ENCODE measurements at places on chromosomes 7 and 10. TPM values are rescaled to one million over a fixed set of nuclear protein-coding genes. Genes with fewer than 3 reads are reported as not detected.

- peaks cover 96% of the 10 kb centered on the region for H3K4me1 ChIP-seq
- no peaks in the 10 kb centered on the region for H3K36me3 ChIP-seq
- H3K27me3 ChIP-seq: no peaks in the 10 kb centered on the region
Observed at GRCh38 chr10:86687750-86688149, 19.4 kb downstream of the LDB3 start.

Gene ARHGEF5
- 4.6 TPM for total RNA-seq

DNA sequence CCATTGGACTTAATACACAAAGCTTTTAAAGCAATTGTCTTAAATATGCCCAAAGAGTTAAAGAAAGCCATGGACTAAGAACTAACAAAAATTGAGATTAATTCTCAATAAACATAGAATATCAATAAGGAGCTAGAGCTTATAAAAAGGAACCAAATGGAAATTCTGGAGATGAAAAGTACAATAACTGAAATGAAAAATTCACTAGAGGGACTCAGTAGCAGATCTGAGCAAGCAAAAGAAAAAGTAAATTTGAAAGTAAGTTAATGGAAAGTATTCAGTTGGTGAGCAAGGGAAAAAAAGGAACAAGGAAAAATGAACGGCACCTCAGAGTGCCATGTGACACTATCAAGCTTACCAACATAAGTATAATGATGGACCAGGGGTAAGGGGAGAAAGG lies 209.8 kb downstream of the FZD1 start:
- H3K36me3 ChIP-seq: no peaks in the 10 kb centered on the region
- no peak for DNase-seq
- H3K4me3 ChIP-seq: no peak overlapping the region
- H3K27me3 ChIP-seq: no peaks in the 10 kb centered on the region
- H3K27ac ChIP-seq: no peak overlapping the region

DNA sequence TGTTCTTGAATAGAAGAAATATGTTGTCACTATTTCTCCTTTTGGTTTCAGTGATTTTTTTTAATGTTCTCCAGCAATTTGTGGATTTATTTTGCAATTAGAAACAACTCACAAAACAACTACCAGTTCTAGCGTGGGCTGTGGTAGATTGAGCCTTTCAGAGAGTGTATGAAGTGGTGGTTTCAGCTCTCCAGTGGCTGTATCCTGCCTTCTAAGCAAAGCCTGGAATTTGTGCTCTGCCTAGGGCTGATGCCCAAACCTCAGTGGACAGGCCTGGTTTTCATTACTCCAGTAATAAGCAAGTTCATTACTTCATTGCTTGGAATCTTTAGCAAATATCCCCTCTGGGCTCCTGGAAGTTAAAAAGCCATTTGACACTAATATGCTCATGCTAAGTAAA lies 35.9 kb downstream of the APBB1IP start:
- DNase-seq: no peak
- no peak overlapping the region for H3K27ac ChIP-seq
- no peaks in the 10 kb centered on the region for H3K27me3 ChIP-seq
- H3K4me3 ChIP-seq: no peak overlapping the region
- no peaks in the 10 kb centered on the region for H3K36me3 ChIP-seq

Gene ATP6V0A4
- total RNA-seq: not detected

GRCh38 chr7:151423936-151424335 lies 14.1 kb upstream of the WDR86 start:
- no peak overlapping the region for H3K4me3 ChIP-seq
- no peaks in the 10 kb centered on the region for H3K36me3 ChIP-seq
- H3K4me1 ChIP-seq: peaks cover 31% of the 10 kb centered on the region
- DNase-seq: no peak
- no peaks in the 10 kb centered on the region for H3K27me3 ChIP-seq

GRCh38 chr7:26782501-26782900 lies 81.9 kb downstream of the SKAP2 start:
- no peaks in the 10 kb centered on the region for H3K4me1 ChIP-seq
- H3K27ac ChIP-seq: no peak overlapping the region
- no peak overlapping the region for H3K4me3 ChIP-seq
- DNase-seq: no peak
- no peaks in the 10 kb centered on the region for H3K27me3 ChIP-seq
- no peaks in the 10 kb centered on the region for H3K36me3 ChIP-seq

- no peak for DNase-seq
- H3K27ac ChIP-seq: no peak overlapping the region
- H3K4me3 ChIP-seq: no peak overlapping the region
- H3K4me1 ChIP-seq: peaks cover 27% of the 10 kb centered on the region
Observed at GRCh38 chr10:26790221-26790995, 70.3 kb downstream of the ABI1 start.

GRCh38 chr10:16646181-16647059 lies 124.7 kb upstream of the C1QL3 start:
- H3K27me3 ChIP-seq: no peaks in the 10 kb centered on the region
- H3K4me1 ChIP-seq: peaks cover 11% of the 10 kb centered on the region
- H3K36me3 ChIP-seq: no peaks in the 10 kb centered on the region
- H3K4me3 ChIP-seq: no peak overlapping the region
- H3K27ac ChIP-seq: no peak overlapping the region
- no peak for DNase-seq

GRCh38 chr7:141990011-141990725 lies 5.5 kb upstream of the MGAM start:
- H3K27ac ChIP-seq: no peak overlapping the region
- H3K4me1 ChIP-seq: no peaks in the 10 kb centered on the region
- DNase-seq: peak; percentile 19
- no peaks in the 10 kb centered on the region for H3K27me3 ChIP-seq

DNA sequence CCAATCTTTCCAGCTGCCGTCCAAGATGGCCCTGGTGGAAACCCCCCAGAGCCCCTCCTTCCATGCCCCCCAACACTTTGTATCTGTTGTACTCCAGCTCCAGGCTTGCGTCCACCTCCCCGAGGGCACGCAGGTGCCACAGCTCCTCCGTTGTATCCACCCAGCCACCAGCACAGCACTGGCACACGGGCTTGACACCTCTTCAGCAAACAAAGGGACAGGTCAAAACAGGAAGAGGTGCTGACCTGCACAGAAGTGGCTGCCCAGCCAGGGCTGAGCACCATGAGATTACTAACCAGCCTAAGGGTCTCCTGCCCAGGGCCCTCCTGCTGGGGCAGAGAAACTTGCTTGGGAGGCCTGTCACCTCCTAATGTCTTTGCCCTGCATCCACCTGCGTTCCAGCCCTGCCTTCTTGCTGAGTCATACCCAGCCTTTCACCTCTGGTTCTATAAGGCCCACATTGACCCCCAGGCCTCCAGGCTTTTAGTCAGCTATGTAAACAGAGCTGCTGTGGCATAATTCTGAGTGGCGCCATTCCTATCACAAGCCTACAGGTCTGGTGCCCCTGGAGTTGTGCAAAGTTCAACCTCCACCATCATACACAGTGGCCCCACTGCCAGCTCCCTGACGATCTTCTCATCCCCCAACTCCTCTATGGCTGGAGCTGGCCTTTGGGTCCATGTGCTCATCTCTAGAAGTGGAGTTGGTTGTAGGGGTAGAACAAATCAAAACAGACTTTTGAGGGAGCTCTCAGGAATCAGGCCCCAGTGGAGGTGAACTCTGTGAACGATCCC lies 20.9 kb downstream of the SLC29A3 start:
- H3K27ac ChIP-seq: no peak overlapping the region
- peaks cover 21% of the 10 kb centered on the region for H3K36me3 ChIP-seq
- H3K27me3 ChIP-seq: no peaks in the 10 kb centered on the region
- peaks cover 13% of the 10 kb centered on the region for H3K4me1 ChIP-seq
- DNase-seq: no peak
- H3K4me3 ChIP-seq: no peak overlapping the region

Gene NOD1
- total RNA-seq: 11.6 TPM

Gene SFRP4
- total RNA-seq: 8.9 TPM

DNA sequence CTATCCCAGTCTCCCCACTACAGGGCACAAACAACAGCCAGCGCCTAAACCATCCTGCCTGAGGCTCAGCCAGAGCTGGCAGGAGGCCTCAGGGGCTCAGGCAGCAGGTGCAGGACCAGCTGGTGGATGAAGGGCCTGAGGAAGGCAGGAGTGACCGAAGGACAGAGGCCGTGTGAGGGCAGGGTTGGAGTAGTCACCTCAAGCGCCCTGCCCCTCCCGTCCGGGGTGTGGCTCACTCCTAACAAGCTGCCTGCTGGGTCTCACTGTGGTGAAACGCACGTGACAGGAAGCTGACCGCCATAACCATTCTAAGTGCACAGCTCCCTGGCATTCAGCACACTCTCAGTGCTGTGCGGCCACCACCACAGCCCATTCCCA lies 281.1 kb downstream of the ELFN1 start:
- peaks cover under 1% of the 10 kb centered on the region for H3K36me3 ChIP-seq
- no peak overlapping the region for H3K27ac ChIP-seq
- DNase-seq: no peak
- H3K27me3 ChIP-seq: no peaks in the 10 kb centered on the region

DNA sequence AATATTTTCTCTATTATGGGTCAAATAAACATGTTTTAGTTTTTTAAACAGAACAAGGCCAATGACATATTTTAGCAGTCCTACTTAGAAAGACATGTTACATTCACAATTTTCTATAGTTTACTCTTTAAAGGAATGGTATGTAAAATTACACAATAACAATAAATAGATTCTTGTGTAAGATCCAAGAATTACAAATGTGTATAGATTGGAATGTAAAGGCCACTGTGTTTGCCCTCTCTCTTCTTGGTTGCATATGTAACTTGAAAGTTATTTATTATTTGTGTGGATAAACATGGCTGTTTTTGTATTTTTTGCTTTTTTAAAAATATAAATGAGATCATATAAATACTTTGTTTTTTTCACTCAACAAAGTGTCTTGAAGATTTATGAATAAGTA lies 979.3 kb upstream of the CELF2 start:
- H3K4me3 ChIP-seq: no peak overlapping the region
- no peaks in the 10 kb centered on the region for H3K4me1 ChIP-seq
- no peak overlapping the region for H3K27ac ChIP-seq
- H3K27me3 ChIP-seq: no peaks in the 10 kb centered on the region
- no peak for DNase-seq

GRCh38 chr10:83880252-83880791 lies 259.0 kb upstream of the GHITM start:
- H3K4me1 ChIP-seq: peaks cover 11% of the 10 kb centered on the region
- peak; percentile 70 for DNase-seq
- H3K4me3 ChIP-seq: no peak overlapping the region
- no peaks in the 10 kb centered on the region for H3K27me3 ChIP-seq
- no peak overlapping the region for H3K27ac ChIP-seq
- no peaks in the 10 kb centered on the region for H3K36me3 ChIP-seq

GRCh38 chr10:68434657-68435056 lies 27.6 kb upstream of the RUFY2 start:
- H3K4me3 ChIP-seq: no peak overlapping the region
- no peak overlapping the region for H3K27ac ChIP-seq
- H3K36me3 ChIP-seq: no peaks in the 10 kb centered on the region
- DNase-seq: peak; percentile 14

GRCh38 chr10:130929422-130930325 lies 381.8 kb downstream of the TCERG1L start:
- no peaks in the 10 kb centered on the region for H3K36me3 ChIP-seq
- no peak overlapping the region for H3K4me3 ChIP-seq
- no peak for DNase-seq
- H3K27me3 ChIP-seq: peaks cover 58% of the 10 kb centered on the region

DNA sequence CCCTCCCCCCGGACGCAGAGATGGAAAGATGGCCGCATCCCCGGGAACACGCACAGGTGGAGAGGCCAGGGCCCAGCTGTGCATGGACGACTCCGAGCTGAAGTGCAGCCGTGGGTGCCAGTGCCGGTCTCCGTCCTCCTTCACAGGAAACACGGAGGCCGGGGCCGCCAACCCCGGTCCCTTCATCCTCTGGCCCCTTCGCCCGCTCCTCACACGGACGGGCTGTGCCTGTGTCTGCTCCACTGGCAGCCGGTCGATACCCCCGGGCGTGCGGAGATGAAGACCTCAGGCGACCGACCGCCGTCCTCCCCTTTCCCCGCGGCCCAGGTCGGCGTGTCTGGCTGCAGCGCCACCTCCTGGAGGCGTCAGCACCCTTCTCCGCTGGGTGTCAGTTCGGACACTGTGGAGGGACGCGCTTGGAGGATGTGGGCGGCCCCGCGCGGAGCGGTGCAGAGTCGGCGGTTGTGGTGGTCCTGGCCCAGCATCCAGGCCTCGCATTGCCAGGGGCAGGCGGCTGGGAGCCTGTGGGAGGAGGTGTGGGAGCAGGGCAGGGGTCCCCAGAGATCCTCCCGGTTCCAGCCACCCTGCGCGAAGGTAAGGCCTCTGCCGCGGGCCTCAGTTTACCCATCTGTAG lies 9.9 kb downstream of the ZNF511 start:
- H3K4me3 ChIP-seq: peak overlapping the region; percentile 44
- no peaks in the 10 kb centered on the region for H3K27me3 ChIP-seq
- no peak overlapping the region for H3K27ac ChIP-seq
- peaks cover 14% of the 10 kb centered on the region for H3K4me1 ChIP-seq

DNA sequence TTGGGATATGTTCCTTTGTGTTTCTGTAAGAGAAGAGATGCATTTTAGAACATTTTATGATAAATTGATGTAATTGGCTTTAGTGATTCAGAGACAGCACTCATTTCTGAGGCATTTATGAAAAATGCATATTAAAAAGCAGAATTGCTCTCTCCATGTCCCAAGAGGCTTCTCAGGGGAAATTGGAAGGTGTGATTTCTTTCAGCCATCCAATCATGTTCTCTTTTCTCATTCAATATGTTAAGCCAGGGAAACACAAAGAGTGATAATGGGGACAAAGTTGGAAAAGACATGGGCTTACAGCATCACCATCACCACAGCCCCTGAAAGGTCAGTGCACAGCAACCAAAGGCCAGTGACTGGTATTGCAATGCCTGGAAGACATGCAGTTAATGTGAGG lies 129.9 kb upstream of the COL1A2 start:
- no peak overlapping the region for H3K27ac ChIP-seq
- no peaks in the 10 kb centered on the region for H3K4me1 ChIP-seq
- H3K27me3 ChIP-seq: no peaks in the 10 kb centered on the region
- H3K36me3 ChIP-seq: no peaks in the 10 kb centered on the region
- DNase-seq: no peak

DNA sequence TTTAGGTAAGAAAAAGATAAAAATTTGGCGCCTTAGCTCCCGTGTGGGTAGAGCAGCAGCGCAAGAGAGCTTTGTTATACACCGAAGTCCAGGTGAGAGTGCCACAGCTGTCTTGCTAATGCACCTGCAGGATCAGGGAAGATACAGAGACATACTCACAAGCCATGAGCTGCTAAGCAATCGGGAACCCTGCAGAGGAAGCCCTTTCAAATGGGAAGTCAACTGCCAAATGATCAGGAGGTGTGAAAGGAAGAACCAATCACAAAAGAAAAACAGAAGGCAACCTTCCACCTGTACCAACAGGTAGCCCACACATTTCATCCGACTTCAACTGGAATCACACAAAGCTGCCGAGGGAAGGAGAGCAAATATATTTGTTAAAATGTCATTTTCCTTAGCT lies 610.5 kb upstream of the PFKP start:
- no peaks in the 10 kb centered on the region for H3K36me3 ChIP-seq
- H3K4me3 ChIP-seq: no peak overlapping the region
- no peaks in the 10 kb centered on the region for H3K27me3 ChIP-seq
- H3K27ac ChIP-seq: no peak overlapping the region
